ENCODE measurements at places on chromosomes 6 and 20. TPM values are rescaled to one million over a fixed set of nuclear protein-coding genes. Genes with fewer than 3 reads are reported as not detected.

Gene MTFR2
- total RNA-seq = 6.1 TPM

Gene SUMO4
- not detected for total RNA-seq

Gene GNRH2
- total RNA-seq = not detected

Gene SLC17A1
- total RNA-seq = not detected
